ENCODE measurements at places on chromosomes 6 and 20.

- no peak for DNase-seq
Observed at GRCh38 chr6:36109092-36109491, 21.2 kb upstream of the MAPK13 start.

DNA sequence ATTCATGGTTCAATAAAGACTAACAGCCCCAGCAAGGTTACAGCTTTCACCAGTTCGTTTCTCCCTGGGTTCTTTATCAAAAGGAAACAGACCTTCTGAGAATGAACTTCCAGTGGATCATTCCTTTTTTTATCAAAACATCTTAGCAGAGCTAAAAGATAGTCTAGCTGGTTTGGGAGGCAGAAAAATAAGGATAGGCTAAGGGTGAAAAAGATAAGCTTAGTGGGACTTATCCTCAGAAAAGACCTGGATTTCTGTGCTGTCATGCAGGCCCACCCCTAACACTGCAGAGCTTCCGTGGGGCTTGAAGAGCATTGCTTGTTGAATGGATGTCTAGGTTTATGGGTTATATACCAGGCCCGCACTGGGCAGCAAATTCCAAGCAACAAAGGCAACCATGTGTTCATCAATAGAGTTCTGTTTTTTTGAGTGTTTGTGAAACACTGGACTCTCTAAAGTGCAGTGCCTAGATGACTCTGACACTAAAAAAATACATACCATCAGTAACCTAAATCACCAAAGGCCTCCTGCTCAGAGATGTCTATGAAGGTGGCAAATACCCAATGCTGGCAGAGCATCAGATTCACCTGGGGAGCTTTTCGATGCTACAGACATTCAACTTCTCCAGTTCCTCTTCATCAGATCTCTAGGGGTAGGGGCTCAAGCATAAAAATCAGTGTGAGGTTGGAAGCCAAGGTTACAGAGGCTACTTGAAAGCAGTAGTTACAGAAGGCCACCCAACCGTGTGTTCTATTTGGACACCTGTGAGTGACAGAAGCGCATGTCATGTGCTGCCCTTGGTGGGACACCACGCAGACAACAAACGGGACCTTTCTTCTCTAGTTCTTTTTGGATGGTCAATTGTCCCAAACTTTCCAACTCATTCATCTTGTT lies 53.0 kb downstream of the TNFAIP3 start:
- no peak for DNase-seq

DNA sequence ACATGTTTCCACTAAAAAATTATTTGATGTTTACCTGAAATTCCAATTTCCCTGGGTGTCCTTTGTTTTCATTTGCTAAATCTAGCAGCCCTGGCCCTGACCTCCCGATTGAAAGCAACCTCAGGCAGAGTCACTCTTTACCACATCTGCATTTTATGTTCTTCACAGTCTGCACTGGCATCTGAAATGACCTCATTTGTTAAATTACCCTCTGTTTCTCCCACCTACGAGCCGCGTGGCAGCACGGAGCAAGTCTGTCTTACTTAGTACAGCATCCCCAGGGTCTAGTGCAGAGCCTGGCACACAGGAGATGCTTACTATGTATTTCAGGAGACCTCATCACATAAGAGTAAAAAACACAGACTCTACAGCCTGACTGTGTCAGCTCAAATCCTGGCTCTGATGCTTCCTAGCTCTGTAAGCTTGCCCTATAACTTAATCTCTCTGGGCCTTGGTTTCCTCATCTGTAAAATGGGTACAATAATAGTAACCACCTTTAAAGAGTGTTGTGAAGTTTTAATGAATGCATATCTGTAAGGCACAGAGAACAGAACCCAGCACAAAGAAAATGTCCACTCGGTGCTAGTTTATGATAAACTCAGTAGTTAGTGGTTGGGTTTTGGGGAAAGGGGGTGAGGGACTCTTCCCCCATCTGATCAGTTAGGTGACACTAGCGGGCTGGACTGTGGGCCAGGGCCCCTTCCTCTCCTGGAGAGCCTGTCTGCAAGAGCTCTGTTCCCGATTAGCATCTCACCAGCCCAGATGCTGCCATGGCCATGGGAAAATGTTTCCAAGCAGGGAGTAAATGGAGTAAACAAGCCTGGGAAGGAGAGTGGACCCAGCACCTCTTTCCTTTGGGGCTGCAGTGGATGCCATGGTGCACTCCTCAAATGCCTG lies 88.2 kb downstream of the PREX1 start:
- peak; percentile 51 for DNase-seq

DNA sequence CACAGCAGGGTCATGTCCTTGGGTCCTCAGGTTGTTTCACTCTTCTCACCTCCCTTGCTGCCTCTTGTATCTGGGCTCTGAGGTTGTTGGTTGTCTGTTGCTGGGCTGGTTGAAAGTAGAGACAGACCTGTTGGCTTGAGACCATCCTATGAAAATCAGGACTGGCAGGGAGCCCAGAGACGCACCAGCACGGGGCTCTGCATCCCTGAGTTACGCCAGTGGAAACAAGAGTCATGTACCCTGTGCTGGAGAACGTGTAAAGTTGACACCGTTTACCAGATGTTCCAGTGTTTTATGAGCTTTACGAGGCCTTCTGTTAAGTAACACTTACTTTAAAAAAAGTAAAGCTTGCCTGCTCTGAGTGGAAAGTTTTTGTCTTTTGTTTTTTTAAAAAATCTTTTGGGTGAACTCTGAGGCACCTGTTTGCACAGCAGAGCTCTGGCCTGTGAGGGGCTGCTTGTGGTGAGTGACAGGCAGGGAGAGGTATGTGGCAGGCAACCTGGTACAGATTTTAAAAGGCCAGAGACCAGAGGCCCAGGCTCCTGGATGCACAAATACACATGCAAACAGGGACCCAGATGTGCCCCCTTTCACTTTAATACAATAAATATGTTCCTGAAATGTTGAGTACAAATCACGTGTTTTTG lies 260.0 kb upstream of the SUPT3H start:
- no peak for DNase-seq

DNA sequence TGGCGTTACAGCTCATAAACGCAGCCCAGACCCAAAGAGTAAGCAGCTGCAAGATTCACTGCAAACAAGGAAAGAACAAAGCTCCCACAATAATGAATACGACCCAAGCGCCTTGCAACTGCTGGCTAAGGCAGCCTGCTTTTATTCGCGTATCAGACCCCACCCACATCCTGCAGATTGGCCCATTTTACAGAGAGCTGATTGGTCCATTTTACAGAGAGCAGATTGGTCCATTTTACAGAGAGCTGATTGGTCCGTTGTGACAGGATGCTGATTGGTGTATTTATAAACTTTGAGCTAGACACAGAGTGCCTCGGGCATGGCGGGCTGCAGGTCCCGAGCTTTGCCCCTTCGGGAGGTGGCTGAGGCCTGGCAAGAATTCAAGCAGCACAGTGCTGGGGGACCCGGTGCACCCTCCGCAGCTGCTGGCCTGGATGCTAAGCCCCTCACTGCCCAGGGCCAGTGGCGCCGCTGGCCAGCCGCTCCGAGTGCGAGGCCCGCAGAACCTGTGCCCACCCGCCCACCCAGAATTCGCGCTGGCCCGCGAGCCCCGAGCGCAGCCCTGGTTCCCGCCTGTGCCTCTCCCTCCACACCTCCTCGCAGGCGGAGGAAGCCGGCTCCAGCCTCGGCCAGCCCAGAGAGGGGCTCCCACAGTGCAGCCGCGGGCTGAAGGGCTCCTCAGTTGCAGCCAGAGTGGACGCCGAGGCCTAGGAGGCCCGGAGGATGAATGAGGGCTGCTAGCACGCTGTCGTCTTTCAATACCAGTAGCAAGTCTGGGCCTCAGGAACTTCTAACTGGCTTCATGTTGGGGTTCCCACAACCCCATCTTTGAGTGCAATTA lies 11.2 kb upstream of the RPS10 start:
- DNase-seq = no peak

DNA sequence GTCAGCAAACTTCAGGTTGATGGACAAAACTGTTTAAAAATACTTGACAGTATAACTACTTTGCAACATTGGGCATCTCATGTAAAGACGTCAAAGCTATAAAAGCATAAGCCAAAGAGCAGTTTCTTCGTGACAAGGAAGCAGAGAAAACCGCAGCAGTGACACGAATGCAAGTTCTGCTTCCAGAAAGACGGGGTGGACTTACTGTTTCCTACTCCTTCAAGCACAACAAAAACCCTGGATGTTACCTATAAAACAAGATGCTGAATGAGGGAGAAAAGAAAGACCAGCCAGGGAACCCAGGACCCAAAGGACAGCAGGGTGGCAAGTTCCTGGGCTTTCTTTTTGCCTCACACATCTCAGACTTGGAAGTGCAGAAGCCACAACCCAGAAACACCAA lies 98.0 kb downstream of the DLL1 start:
- DNase-seq = no peak

- no peak for DNase-seq
Observed at GRCh38 chr6:19408331-19408730, 428.8 kb upstream of the ID4 start.

DNA sequence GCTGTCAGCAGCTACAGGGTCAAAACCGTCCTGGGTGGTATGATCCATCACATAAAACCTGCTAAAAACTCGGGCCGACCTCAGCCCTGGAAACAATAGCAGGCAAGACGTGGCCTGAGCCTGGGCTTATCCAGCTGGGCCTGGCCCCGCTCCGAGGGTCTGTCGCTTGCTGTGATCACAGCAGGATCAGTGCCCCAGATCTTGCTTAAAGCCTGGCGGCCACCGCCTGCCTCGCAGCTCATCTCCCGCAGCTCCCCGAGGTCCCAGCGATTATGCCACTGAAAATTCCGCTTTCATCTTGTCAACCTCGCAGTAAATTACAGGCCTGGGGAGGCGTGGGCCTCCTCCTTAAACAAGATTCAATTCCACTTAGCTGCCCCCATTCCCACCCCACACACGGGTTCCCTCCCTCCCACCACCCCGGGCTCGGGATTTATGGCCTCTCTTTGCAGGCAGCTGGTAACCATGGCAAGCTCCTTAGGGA lies 40.1 kb downstream of the CDH22 start:
- no peak for DNase-seq

- DNase-seq = no peak
Observed at GRCh38 chr20:35472209-35472608, 16.8 kb downstream of the CEP250 start.

GRCh38 chr6:37566111-37566949 lies 66.6 kb upstream of the CCDC167 start:
- peak; percentile 82 for DNase-seq

DNA sequence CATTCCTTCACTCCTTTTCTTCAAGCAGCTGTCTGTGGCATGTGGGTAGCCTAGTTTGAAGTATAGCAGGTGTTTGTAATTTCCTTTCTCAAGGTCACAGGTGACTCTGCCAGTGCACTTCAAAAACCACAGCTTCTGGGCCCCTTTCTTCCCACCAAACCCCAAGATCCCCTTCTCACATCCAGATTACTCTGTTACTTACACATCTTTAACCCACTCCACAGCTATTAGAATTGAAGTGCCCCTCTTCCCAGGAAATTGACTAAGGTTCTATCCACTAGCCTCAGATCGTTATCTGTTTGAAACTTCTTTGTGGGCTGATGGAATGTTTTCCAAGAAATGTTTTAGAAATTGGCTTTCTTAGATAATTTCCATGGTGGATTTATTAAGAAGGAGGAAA lies 150.8 kb downstream of the AHI1 start:
- DNase-seq = no peak

DNA sequence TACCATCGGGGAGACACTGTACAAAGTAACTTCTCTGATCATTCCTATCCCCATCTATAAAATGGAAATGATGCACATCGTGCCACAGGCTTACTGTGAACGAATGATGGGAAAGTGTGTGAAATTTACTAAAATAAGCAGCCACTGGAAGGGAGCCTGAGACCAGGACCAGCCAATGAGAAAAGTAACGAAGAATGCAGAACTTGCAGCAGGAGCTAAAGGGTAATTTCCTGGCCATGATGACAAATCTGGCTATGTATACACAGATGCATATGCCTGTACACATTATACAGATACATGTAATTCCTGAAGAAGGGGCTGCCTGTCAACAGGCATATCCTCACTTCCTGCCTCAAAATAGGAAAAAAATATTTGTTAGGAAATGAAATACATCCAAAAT lies 47.4 kb downstream of the GMDS start:
- DNase-seq = no peak

DNA sequence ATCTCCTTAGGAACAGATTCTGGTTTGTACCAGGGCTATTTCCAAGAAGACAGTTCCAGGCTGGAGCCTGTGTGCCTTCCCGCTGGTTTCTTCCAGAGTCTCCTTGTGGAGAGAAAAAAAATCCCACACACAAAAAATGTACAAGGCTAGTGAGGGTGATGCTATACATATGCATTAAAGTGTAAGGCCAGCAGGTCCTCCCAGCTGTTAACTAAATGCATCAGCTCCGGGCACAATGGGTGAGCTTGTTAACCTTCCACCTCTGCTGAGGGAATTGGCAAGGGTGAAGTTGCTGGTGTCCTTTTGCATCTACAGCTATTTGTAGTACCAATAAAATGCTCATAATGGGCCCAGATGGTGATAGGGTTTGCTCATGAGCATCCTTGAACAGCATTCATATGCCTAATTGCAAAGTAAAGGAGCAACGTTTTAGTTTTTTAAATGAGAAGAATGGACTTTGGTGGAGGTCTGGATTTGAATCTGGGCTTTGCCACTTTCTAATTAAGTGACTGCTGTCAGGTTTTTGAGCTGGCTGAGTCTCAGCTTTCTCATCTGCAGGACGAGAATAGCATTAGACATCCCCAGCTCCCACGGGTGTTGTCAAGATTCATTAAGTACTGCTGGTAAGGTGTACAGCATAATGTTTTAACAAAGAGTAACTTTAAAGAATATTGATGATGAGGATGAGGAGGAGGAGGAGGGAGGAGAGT lies 361.8 kb downstream of the QKI start:
- no peak for DNase-seq

DNA sequence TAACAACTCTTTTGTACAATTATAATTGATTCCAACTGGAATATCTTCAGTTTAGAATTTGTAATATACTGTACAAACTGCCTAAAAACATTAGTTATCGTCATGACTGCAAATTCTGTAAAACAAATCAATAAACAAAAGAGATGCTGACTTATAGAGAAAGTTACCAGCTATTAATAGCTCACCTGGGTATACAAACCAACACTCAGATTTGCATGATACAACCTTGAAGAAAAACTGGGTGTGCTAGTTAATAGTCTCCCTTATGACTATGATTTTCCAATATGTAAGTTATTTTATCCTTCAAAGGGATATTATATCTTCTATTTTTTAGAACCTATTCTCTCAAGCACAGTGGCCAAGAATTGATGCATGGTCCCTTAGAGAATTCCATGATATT lies 698.5 kb downstream of the FRK start:
- no peak for DNase-seq

DNA sequence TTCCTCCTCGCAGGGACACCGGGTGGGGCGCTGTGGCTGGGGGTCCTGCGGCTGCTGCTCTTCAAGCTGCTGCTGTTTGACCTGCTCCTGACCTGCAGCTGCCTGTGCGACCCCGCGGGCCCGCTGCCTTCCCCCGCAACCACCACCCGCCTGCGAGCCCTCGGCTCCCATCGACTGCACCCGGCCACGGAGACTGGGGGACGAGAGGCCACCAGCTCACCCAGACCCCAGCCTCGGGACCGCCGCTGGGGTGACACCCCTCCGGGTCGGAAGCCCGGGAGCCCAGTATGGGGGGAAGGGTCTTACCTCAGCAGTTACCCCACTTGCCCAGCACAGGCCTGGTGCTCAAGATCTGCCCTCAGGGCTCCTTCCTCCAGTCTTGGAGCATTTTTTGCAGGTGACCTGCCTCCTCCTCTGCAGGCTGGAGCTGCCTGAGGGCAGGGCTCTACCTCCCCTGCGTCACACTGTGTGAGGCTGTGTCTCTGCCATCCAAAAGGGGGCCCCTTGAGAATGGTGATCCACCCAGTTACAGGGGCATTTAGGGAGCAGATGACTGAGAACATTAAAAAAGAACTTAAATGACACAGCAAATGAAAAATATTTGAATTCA lies 3.9 kb upstream of the CNPY3 start:
- DNase-seq = no peak

- no peak for DNase-seq
Observed at GRCh38 chr6:104527761-104528415, 331.8 kb downstream of the HACE1 start.

Measured in activated CD4-positive, alpha-beta T cell treated with anti-CD3 and anti-CD28 coated beads, Interleukin-2, amount 50 U/mL, for 48 hours (primary cell).